ENCODE measurements at places on chromosomes 6 and 20.

- no peak for DNase-seq
These were observed 15.0 kb upstream of the ETV7 start for GRCh38 chr6:36402481-36402880.

- peak; percentile 5 for DNase-seq
These were observed 157.4 kb upstream of the LAMA2 start for GRCh38 chr6:128725271-128726233.

- DNase-seq = no peak
These were observed 45.6 kb downstream of the EDN3 start for GRCh38 chr20:59346061-59346460.

DNA sequence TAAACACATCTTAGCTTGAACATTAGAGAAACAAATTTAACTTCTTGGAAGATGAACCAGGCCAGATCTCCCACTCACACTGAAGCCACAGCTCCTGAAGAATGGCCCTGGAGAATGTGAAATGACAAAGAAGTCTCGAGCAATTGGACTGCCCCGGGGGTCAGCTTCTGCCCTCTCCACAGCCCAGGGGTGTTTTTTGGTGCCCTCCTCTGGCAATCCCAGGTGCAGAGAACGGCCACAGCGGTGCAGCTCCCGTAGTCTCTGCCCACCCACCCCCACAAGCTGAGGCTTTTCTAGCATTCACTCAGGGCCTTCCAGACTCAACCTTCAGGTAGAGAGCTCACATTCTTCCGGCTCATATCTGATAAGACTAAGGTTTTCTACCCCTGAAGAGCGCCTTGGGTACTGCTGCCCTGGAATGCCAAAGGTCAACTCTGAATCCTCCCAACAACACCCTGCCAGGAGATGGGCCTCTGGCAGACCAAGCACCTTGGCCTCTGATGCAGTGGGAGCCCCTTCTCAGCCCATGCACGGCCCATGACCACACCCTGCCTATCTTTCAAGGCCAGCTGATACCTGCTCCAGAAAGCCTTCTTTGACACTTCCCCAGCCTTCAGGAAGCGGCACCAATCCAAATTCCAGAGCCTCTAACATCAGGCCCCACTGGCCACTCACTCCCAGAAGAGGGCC is 208.3 kb downstream of the SYNDIG1 start:
- no peak for DNase-seq

Data from T-helper 9 cell (primary cell).